Right renal pelvis (tissue), 4 donors: ENCODE measurements at places on chromosomes 1 and 21. TPM values are rescaled to one million over a fixed set of nuclear protein-coding genes. Genes with fewer than 3 reads are reported as not detected.

- no peak for DNase-seq
These were observed 78.7 kb upstream of the VAV3 start for GRCh38 chr1:108043707-108044106.

GRCh38 chr21:19692231-19692630 lies 1288.6 kb upstream of the TMPRSS15 start:
- no peak for DNase-seq

- no peak for DNase-seq
These were observed 261.5 kb downstream of the ADGRL2 start for GRCh38 chr1:82062206-82062605.

DNA sequence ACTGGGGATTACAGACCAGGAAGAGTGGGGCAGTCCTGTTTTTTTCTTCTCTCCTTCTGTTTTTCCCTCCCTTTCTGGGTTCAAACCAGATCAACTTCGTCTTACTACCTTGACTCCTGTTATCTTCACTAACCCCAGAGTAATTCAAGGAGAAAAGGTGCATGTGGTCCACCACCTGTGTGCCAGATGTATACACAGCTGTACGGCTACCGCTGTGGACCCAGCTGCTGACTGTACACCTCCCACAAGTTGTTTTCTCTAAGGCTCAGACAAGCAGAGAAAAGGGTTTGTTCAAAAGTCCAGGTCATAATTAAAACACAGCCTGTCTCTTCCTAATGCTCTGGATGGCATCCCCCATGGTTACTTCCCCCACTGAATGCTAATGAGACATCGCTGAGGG lies 102.1 kb downstream of the LMX1A start:
- DNase-seq: no peak

Gene NUDT4B
- 0.71 TPM for polyA plus RNA-seq

Gene AGRN
- 256 TPM for polyA plus RNA-seq

- no peak for DNase-seq
These were observed 36.1 kb upstream of the PRKACB start for GRCh38 chr1:84107955-84108354.

GRCh38 chr1:202171292-202172014 lies 11.1 kb upstream of the PTPN7 start:
- no peak for DNase-seq

Gene FMO2
- polyA plus RNA-seq: 0.52 TPM

GRCh38 chr1:3463891-3464648 lies 9.6 kb downstream of the ARHGEF16 start:
- DNase-seq: no peak

GRCh38 chr1:233908092-233908491 lies 3.6 kb downstream of the SLC35F3 start:
- no peak for DNase-seq

Gene RIPPLY3
- 1.8 TPM for polyA plus RNA-seq

GRCh38 chr1:154822717-154823116 lies 47.4 kb downstream of the KCNN3 start:
- DNase-seq: no peak

DNA sequence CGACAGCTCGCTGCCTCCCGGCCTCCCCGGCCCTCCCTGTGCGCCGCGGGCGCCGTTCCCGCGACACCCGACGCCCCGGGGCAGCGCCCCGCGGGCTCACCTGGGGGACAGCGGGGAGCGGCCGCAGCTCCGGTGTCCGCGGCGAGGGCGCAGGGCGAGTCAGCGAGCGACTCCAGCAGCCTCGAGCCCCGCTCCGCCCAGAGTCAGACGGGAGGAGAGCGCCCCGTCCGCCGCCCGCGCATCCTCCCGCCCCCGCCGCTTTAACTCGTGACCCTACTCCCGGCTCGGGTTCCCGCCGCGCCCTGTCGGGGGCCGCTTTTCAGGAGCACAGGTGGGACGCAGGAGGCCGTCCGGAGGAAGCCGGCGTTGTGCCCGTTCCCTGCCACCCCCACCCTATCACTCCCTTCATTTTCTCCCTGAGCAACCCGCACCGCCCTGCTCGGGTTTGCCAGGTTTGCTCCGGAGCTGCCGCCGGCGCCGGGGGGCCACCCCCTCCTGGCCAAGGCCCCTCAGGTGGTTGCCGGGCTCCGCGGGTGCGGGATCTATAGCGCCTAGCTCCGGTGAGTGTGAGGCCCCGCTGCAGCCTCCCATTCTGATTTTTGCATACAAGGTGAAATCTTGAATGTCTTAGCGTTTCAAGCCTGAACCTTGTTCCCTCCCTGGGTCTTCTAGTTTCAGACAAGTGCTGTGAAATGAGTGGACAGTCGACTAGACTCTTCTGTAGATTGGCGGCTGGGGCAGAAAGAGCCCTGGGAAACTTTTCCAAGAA lies at the start of gene MCOLN3:
TSS of gene MCOLN3 (minus strand) at position 205 of the 769 bp plus-strand sequence. CDS start 3,140 bp downstream, outside the sequence.
- no peak for DNase-seq

DNA sequence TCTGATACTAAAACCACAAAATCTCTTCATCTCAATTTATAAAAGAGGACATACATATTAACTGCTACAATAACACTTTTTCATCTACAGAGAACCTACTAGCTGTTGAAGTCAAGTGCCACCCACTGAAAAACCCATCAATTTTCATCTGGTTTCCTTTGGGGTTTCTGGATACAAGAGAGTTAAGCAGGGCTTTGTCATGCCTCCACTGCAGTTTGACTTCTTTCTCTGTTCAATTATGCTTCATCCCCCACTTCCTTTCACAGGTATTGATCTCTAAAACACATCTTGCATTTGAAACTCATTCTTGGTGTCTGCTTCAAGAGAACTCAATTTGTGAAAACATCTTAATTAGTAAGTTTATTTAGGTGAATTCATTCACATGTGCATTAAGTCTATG lies 60.5 kb upstream of the ANGPTL3 start:
- DNase-seq: no peak

DNA sequence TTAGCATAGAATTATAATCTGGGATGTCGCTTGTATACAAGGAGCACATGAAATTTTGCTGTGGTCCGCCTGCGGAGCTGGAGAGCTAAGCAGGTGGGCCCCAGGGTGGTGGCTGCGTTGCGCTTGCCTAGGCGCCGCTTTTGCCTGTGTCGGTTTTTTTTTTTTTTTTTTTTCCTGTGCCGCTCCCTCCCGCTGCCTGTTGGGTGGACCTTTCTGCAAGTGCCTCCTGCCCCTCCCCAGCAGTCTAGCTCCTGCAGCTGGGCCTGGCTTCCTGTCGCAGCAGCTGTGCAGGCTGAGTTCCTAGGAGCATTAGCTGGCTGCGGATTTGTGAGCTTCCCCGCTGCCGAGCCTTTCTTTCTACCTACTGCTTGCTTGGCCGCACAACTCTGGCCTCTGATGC lies 20.6 kb downstream of the PYHIN1 start:
- no peak for DNase-seq

DNA sequence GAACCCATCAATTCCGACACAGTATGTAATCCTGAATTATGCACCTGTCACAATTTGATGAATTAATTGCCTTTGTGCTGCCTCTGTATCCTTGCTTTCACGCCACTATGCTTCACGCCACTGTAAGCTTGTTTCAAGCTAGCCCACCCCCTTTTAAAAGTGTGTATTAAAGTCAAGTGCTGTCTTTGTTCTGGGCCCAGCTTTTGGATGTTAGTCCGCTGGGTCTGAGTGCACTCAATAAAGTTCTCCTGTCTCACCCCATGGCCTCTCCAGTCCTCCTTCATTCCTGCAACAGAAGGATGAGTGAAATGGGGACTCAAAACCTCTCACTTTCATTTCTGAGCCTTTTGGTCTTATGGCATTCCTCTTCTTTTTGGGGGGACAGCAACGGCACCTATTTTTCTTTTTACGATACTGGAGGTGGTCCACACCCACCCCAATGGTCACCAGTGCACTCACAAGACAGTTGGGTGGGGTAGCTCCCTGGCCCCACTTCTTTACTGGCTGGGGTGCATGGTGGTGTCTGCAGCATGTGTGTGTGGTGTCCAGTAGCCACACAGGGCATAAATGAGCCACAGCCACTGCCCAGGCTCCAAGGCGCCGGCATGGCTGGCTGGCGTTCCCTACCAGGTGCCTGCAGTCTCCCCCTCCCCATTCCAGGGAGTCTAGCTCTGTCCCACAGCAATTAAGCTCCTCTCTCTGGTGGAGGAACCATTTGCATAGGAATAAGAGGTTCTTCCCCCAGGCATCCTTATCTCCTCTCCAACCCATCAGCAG lies 1.8 kb downstream of the THEM4 start:
- DNase-seq: no peak

Gene KCNK1
- polyA plus RNA-seq: 9.2 TPM

Gene HTR6
- 1.5 TPM for polyA plus RNA-seq

Gene MARK1
- 9.2 TPM for polyA plus RNA-seq

Gene PLA2G2D
- polyA plus RNA-seq: not detected

Gene CRB1
- 2.3 TPM for polyA plus RNA-seq

Gene PLPPR5
- polyA plus RNA-seq: 2.5 TPM

Gene SMCP
- not detected for polyA plus RNA-seq

DNA sequence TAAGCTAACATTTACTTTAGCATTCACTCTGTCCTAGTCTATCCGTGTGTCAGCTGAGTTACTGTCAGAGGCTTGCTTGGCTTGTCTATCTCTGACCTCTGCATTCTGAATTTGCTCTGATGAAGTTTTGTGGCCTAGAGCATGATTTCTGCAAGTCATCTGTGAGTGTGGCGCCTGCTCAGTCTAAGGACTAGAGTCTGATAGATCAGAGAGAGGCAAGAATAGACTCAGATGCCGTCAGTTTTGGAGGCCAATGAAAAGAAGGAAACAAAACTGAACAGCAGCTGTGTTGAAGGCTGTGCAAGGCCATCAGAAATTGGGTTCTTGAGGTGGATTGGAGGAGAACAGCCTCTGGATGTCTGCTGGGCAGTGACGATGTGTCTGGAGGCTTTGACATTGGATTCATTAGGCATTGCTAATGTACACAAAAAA lies 573.1 kb downstream of the USP25 start:
- DNase-seq: no peak

- no peak for DNase-seq
These were observed 21.5 kb upstream of the SDC3 start for GRCh38 chr1:30929944-30930525.

Gene WNT3A
- 0.22 TPM for polyA plus RNA-seq

Gene LCE3D
- polyA plus RNA-seq: not detected

Gene COL24A1
- polyA plus RNA-seq: 2.2 TPM

Gene GBP6
- 0.08 TPM for polyA plus RNA-seq

DNA sequence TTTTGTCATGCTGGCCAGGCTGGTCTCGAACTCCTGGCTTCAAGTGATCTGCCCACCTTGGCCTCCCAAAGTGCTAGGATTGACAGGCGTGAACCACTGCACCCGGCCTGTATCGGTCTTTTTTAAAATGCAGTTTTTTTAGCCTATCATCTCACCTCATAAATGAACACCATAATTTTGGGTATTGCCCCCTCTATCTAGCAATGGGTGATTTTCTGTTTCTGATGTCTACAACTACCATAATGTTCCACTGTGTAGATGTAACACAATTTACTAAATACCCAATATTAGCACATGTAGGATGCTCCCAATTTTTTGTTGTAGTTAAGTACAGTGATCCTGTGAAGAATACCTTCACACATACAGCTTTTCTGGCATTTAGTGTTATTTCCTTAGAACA lies 2.0 kb upstream of the CAMTA1 start:
- no peak for DNase-seq

DNA sequence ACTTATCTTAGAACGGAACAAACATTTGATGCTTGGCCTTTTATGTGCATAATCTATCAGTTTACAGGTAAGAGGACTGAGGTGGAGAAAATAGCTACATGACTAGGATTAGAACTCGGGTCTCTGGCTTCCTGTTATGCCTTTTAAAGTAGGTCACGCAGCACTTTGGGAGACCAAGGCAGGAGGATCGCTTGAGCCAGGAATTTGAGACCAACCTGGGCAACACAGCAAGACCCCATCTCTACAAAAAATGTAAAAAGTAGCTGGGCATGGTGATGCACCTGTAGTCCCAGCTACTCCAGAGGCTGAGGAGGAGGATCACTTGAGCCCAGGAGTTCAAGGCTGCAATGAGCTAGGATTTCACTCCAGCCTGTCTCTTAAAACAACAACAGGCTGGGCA lies 81.9 kb upstream of the AKT3 start:
- no peak for DNase-seq

GRCh38 chr1:6517435-6517851 lies 26.0 kb upstream of the PLEKHG5 start:
- DNase-seq: no peak

GRCh38 chr1:55313903-55314302 lies 98.7 kb upstream of the USP24 start:
- DNase-seq: no peak

Gene ZNF124
- polyA plus RNA-seq: 26.8 TPM

GRCh38 chr1:19412654-19413053 lies 72.7 kb downstream of the CAPZB start:
- no peak for DNase-seq

DNA sequence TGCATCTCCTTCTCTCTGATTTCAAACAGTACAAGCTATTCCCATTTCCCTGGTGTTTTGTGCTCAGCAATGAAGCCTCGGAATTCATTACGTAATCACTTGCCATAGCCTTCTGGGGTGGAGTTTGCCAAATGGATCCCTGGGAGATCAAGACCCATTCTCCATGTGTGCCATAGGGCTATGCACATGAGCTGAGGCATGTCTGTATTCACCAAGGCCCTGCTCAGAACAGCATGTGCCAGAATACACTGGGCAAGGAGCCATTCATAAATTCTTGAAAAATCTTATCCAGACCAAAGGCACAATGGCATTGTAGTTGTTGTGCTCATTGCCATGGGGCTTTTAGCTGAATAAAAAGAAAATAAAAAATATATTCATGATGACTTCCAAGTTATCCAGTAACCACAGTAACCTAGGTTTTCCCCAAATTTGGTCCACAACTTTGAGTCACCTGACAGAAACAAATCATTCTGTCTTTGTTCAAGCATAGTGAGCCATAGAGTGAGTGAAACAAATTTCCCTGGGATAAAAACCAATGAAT lies 53.0 kb downstream of the CRB1 start:
- no peak for DNase-seq

DNA sequence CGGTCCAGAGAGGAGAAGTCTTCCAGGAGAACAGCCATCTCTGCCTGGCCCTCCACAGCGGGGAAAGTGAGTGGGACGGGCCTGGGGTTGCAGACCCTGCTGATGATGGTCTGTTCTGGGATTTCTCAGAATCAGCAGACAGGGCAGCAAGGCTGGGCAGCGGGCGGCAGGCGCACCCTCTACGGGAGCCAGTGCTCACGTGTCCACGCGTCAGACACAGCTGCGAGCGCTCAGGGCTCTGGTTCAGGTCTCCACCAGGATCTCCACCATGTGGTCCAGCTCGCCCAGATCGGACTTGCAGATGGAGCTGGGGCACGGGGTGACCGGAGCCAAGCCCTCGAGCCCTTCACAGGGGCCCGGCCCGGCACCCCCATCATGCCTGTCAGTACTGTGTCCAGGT lies 5.5 kb downstream of the CLCA4 start:
- no peak for DNase-seq

DNA sequence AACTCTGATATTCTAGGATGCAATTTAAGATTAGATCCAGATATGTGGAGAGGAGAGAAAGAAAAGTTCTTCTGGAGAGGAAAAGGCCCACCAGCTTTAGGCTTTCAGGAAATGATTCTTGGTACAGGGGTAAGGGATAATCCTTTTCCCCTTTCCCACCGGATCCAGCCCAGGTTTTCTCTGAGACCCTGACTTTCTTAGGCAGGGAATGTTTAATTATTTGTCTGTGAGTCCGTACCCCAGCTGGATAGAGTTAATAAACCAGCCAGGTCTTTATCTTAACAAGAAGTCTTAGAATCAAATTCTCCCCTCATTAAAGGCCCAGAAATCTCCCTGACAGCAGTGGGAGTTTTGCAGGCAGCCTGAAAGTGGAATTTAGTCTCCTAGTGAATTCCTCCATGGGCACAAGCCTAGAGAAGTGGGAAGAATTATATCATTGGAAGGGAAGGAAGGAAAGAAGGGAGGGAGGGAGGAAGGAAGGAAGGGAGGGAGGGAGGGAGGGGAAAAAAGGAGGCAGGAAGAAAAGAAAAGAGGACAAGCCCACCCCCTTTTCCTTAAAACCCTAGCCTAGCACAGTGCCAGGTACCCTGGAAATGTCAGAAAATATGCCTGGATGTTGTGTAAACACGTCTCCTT lies 189.0 kb downstream of the PLPP3 start:
- DNase-seq: no peak

Gene GBP3
- polyA plus RNA-seq: 26.7 TPM
